ENCODE measurements at places on chromosomes 1 and 21. TPM values are rescaled to one million over a fixed set of nuclear protein-coding genes. Genes with fewer than 3 reads are reported as not detected.

The CD53 gene
- total RNA-seq = 228 TPM

The NASP gene
- 50.0 TPM for total RNA-seq

The LCE1A gene
- total RNA-seq = not detected

The S100A3 gene
- total RNA-seq = 4.5 TPM

The ZBED6 gene
- 33.4 TPM for total RNA-seq

GRCh38 chr1:167149793-167150491 is 56.1 kb downstream of the STYXL2 start:
- no peaks in the 10 kb centered on the region for H3K27me3 ChIP-seq
- no peak overlapping the region for H3K4me3 ChIP-seq
- no peak overlapping the region for H3K27ac ChIP-seq
- no peaks in the 10 kb centered on the region for H3K36me3 ChIP-seq
- DNase-seq = no peak

DNA sequence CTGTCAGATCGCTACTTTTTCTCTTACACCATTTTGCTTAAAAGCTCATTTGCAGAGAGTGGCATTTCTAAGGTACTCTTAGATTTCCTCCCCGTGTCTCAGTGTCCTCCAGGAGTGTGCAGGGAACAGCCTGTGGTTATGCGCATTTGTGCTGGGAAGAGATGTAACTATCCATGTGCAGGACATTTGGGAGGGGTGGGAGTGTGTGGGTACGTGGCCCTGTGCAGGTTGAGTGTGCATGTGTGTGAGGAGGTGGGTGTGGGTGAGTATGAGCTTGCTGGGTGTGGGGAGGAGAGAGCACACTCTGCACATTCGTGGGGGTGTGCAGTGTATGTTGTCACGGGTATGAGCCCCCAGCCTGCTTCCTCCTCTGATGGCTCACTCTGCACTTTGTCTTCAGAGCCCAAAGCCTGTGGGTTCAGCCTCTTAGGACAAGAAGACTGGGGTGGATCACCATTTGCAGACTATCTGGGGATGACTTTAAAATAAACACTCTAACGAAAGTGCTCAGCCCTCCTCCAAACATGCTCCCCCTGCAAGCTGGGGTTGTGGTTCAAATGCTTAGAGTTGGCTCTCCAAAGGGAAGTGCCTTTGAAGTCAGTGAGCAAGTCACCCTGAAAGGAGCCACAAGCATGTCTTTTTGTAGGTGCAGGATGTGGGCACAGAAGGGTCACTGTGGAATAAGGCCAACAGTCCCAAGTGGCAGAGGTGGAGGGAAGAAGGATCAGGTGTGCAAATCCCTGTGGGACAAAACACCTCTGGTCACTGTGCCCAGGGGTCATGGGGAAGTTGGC is 295.4 kb downstream of the RRAGC start:
- H3K4me1 ChIP-seq = peaks cover 17% of the 10 kb centered on the region
- peaks cover 6% of the 10 kb centered on the region for H3K27me3 ChIP-seq
- H3K27ac ChIP-seq = no peak overlapping the region
- no peak overlapping the region for H3K4me3 ChIP-seq
- no peaks in the 10 kb centered on the region for H3K36me3 ChIP-seq

DNA sequence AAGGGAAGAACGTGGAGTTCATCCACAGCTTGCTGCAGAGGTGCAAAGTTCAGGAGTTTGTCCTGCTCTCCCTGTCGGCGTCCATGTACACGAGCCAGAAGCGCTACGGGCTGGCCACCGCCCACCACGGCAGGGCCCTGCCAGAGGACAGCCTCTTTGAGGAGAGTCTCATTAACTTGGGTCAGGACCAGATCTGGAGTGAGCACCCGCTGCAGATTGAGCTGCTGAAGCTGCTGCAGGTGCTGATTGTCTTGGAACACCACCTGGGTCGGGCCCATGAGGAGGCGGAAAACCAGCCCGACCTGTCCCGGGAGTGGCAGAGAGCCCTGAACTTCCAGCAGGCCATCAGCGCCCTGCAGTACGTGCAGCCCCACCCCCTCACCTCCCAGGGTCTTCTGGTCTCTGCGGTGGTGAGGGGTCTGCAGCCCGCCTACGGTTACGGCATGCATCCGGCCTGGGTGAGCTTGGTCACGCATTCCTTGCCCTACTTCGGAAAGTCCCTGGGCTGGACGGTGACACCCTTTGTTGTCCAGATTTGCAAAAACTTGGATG is 73.8 kb upstream of the MORC3 start:
- no peaks in the 10 kb centered on the region for H3K27me3 ChIP-seq
- no peak overlapping the region for H3K27ac ChIP-seq
- no peaks in the 10 kb centered on the region for H3K4me1 ChIP-seq
- H3K4me3 ChIP-seq = no peak overlapping the region
- peaks cover 80% of the 10 kb centered on the region for H3K36me3 ChIP-seq
- DNase-seq = peak; percentile 65

DNA sequence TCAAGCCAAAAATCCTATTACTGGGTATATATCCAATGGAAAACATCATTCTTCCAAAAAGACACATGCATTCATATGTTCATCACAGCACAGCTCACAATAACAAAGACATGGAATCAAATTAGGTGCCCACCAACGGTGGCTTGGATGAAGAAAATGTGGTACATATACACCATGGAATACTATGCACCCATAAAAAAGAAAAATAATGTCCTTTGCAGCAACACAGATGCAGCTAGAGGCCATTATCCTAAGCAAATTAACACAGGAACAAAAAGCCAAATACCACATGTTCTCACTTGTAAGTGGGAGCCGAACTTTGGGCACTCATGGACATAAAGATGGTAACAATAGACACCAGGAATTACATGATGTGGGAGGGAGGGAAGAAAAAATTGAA is 113.6 kb downstream of the MRPL39 start:
- DNase-seq = no peak
- no peaks in the 10 kb centered on the region for H3K27me3 ChIP-seq
- no peak overlapping the region for H3K27ac ChIP-seq
- no peak overlapping the region for H3K4me3 ChIP-seq
- no peaks in the 10 kb centered on the region for H3K36me3 ChIP-seq

DNA sequence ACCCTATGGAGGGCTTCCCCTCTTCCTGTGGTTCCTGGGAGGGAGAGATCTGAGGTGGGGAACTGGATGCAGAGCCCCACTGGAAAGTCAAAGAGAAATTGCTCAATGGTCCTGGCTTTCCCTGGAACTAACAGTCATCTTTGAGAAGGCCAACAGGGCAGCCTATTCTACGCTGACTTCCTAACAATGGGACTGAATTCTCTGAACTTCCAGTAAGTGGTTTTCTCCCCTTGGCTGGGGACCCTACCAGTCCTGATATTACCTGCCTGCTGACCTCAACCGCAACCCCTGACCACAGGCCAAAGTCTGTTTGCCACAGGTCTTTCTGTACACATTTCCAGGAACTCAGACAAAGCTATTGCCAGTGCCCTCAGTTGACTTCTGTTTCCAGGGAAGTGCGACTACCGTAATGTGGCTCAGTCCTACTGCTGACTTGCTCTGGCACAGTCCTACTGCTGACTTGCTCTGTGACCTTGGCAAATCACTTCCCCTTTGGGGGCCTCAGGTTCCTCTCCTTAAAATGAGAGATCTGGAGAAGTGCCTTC is 55.3 kb downstream of the C8B start:
- H3K27ac ChIP-seq = no peak overlapping the region
- no peak for DNase-seq
- H3K27me3 ChIP-seq = no peaks in the 10 kb centered on the region
- H3K36me3 ChIP-seq = no peaks in the 10 kb centered on the region
- H3K4me1 ChIP-seq = peaks cover 10% of the 10 kb centered on the region

- no peaks in the 10 kb centered on the region for H3K4me1 ChIP-seq
- DNase-seq = no peak
- H3K27ac ChIP-seq = no peak overlapping the region
- no peak overlapping the region for H3K4me3 ChIP-seq
Observed at GRCh38 chr1:30135698-30136097, 587.7 kb downstream of the MATN1 start.

- no peak for DNase-seq
- no peaks in the 10 kb centered on the region for H3K36me3 ChIP-seq
- H3K27me3 ChIP-seq = peaks cover 4% of the 10 kb centered on the region
- H3K4me3 ChIP-seq = no peak overlapping the region
- H3K27ac ChIP-seq = no peak overlapping the region
- H3K4me1 ChIP-seq = peaks cover 22% of the 10 kb centered on the region
Observed at GRCh38 chr1:201742955-201743805, 85.8 kb upstream of the IPO9 start.

GRCh38 chr1:22387919-22388580 is 63.6 kb upstream of the ZBTB40 start:
- H3K36me3 ChIP-seq = no peaks in the 10 kb centered on the region
- no peaks in the 10 kb centered on the region for H3K4me1 ChIP-seq
- no peak overlapping the region for H3K4me3 ChIP-seq
- H3K27me3 ChIP-seq = peaks cover 9% of the 10 kb centered on the region
- DNase-seq = no peak
- H3K27ac ChIP-seq = no peak overlapping the region

GRCh38 chr1:97013941-97014340 is 292.4 kb downstream of the PTBP2 start:
- no peaks in the 10 kb centered on the region for H3K27me3 ChIP-seq
- H3K4me3 ChIP-seq = no peak overlapping the region
- no peak for DNase-seq
- H3K4me1 ChIP-seq = no peaks in the 10 kb centered on the region

GRCh38 chr1:61254634-61255357 is 172.4 kb downstream of the NFIA start:
- H3K4me3 ChIP-seq = peak overlapping the region; percentile 40
- no peak for DNase-seq
- H3K27ac ChIP-seq = peak overlapping the region; percentile 74
- no peaks in the 10 kb centered on the region for H3K27me3 ChIP-seq
- H3K36me3 ChIP-seq = no peaks in the 10 kb centered on the region
- H3K4me1 ChIP-seq = peaks cover 33% of the 10 kb centered on the region

Measured in lower lobe of right lung (tissue), 2 donors.